ENCODE measurements at places on chromosomes 13 and 19.

- no peak for DNase-seq
Observed at GRCh38 chr19:4357921-4358326, 14.6 kb downstream of the MPND start.

DNA sequence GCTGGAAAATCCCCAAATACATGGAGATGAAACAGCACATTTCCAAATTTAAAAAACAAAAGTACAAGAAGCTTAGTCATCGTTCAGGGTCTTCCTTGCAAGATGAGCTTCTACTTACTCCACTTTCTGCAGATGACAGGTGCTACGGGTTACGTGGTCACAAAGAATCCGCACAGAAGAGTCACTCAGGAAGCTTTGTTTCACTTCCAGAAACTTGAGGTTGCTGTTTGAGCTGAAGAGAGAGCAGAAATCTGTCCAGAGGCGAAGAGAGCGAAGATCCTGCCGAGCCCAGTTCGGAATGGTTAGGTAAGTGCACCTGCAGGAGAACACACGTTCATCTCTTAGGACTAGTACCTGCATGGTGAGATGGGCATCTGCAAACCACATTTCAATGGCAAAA, 9.4 kb downstream of the NLRP7 start:
- DNase-seq, result no peak

DNA sequence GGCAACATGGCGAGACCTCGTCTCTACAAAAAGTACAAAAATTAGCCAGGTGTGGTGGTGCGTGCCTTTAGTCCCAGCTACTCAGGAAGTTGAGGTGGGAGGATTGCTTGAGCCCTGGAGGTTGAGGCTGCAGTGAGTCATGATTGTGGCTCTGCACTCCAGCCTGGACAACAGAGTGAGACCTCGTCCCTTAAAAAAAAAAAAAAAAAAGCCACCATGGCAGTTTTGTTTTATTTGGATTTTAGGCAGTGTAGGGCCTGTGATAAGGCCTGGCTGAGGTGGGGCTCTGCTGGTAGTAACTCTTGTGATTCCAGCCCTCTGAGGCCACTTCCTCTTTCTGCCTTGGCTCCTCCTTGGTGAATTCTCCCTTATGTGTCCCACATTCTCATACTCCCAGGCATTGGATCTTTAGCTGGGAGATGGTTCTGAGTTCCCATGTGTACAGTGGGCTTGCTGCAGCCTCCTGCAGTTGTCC, 39.2 kb downstream of the GATAD2A start:
- peak; percentile 83 for DNase-seq

DNA sequence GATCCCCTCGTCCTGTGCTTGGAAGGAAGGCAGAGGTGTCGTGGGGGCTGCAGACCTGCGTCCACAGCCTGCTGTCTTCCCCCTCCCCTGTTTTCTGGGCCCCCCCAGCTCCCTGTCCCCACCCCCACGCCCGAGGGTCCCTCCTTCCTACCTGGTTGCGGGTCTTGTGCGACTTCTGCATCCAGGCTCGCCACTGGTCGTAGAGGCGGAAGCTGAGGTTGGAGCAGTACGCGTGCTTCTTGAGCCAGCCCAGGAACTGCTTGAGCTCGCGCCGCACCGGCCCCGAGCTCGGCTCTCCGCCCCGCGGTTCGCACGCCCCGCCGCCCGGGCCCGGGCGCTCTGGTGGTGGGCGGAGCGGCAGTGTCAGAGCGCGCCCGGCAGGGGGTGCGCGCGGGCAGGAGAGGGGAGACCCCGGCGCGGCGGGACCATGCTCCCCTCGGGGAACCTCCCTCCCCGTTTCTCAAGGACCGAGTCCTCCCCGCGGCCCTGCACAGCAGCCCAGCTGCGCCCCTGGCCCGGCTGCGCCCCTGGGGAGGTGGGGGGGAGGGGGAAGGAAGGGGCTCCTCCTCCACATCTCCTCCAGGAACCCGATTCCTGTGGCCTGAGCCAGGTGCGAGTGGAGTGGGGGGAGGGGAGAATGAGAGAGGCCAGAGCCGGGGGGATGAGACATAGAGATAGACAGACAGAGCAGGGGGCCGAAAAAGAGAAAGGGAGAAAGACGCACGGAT, 5.7 kb downstream of the REX1BD start:
- DNase-seq, result peak; percentile 60

- no peak for DNase-seq
Observed at GRCh38 chr13:95023405-95023804, 277.8 kb downstream of the ABCC4 start.

GRCh38 chr13:102724923-102725322, 30.1 kb upstream of the METTL21C start:
- DNase-seq, result peak; percentile 45

DNA sequence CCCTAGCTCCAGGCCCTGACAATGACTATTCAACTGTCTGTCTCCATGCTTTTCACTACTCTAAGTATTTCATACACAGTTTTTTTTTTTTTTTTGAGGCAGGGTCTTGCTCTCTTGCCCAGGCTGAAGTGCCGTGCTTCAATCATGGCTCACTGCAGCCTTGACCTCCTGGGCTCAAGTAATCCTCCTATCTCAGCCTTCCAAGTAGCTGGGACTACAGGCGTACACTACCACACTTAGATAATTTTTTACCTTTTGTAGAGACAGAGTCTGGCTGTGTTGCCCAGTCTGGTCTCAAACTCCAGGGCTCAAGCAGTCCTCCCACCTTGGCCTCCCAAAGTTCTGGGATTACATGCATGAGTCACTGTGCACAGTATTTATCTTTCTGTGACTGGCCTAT, 815.4 kb downstream of the DACH1 start:
- no peak for DNase-seq

DNA sequence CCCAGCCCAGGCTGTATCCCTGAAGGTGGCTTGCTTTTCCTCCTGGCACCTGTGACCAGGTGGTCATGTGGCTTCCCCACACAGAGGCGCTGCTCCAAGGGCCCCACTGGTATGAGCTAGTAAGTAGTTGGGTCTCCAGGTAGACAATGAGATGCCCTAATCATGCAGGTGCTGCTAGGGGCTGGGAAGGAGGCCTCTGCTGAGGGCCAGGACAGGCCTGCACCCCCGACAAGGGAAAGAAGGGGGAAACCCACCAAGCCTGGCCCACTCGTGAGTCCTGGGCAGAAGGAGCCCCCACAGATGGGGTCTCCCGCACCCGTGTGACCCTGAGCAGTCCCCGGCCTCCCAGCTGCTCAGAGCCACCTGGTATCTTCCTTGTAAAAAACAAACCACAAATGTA, 13.2 kb downstream of the PEX11G start:
- DNase-seq, result no peak

DNA sequence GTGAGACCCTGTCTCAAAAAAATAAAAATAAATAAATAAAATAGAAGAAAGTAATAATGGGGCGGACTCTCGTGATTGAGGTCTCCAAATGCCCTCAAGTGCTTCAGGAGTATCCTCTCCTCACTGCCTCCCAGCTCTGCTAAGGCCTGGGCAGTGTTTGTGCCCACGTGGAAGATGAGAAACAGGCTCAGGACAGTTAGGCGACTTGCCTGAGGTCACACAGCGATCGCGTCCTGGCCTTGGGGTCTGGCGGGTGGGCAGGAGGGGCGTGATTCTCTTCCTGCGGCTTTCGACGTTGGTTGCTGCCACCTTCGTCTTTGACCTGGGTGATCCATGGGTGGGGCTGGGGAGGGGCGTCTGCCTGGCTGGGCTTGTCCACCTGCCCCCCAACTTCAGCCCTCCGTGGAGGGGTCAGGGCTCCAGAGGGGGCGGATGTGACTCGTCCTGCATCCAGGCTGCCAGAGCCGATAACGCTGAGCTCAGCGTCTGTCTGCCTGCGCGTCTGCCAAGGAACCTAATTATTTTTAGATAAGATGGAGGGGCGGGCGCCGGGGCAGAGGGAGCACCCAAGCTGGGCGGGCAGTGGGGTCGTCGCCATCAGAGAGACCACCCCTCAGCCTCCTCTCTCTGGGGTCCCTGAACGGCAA, 56.9 kb downstream of the NFIC start:
- no peak for DNase-seq

DNA sequence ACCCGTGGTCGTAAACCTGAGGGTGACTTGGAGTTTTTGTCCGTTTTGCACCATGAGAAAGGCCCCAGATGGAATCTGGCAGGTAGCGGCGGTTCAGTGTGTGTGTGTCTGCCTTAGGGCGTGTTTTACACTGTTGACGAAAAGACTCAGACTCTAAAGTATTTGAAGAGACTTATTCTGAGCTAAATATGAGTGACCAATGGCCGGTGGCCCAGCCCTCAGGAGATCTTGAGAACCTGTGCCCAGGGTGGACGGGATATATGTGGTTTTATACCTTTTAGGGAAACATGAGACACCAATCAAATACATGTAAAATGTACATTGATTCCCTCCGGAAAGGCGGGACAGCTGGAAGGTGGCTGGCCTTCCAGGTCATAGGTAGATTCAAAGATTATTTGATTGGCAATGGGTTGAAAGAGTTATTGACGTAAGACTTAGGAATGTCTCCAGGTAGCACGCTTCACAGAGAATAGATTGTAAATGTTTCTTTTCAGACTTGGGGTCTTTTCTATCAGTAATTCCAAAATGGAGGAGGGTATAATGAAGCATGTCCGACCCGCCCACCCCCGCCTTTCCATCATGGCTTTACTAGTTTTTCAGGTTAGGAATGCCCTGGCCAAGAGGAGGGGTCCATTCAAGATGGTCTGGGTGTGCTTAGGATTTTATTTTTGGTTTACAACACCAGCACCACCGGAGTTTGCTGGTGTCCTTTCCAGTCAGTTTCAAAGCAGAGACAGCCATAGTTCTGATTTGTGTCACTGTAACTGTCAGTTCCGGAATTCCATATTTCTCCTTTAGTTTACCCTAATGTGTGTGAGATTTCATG, 1.0 kb upstream of the ZNF529 start:
- peak; percentile 41 for DNase-seq

DNA sequence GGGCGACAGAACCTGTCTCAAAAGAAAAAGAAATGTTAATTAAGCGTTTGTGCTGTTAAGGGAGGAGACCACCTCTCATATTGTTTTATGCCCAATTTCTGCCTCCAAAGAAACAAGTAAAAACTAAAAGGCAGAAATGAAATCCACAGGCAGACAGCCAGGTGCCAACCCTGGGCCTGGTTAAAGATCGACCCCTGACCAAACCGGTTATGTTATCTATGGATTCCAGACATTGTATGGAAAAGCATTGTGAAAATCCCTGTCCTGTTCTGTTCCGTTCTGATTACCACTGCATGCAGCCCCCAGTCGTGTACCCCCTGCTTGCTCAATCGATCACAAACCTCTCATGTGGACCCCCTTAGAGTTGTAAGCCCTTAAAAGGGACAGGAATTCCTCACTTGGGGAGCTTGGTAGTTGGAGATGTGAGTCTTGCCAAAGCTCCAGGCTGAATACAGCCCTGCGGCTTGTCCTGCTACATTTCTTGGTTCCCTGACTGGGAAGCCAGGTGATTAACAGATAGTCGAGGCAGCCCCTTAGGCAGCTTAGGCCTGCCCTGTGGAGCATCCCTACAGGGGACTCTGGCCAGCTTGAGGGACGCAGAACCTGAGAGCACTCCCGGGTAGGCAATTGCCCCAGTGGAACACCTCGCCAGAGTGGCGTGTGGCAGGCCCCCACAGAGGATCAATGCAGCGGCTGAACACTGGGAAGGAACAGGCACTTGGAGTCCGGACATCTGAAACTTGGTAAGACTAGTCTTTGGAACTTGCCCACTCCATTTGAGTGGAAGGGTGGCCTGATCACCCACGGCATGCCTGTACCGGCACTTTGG, 748 bp upstream of the ZNF552 start:
- DNase-seq, result no peak

GRCh38 chr13:22108283-22108942, 437.5 kb downstream of the FGF9 start:
- DNase-seq, result no peak

- DNase-seq, result no peak
Observed at GRCh38 chr13:111919849-111920248, 147.1 kb upstream of the SOX1 start.

GRCh38 chr19:16316506-16316882, 8.1 kb upstream of the KLF2 start:
- DNase-seq, result no peak

DNA sequence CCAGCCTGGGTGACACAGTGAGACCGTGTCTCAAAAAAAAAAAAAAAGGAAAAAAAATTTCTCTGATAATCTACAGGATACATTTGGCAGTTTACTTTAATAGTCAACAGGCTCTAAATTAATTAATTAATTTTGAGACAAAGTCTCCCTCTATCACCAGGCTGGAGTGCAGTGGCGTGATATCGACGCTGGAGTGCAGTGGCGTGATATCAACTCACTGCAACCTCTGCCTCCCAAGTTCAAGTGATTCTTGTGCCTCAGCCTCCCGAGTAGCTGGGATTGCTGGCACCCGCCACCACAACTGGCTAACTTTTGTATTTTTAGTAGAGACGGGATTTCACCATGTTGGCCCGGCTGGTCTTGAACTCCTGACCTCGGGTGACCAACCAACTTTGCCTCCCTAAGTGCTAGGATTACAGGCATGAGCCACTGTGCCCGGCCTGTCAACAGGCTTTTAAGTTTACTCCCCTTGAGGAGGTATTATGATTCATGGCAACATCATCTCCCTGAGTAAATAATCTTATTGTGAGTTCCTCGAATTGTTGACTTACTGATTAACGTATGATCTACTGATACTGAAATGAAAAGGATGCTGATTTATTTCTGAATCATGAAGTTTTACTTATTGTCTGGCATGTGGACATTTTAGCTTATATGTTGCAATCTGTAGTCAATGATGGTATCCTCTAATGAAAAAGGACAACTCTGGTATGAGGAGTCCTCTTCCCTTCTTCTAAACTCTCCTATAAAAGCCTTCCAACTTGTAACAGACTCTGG, 21.3 kb upstream of the MTRF1 start:
- no peak for DNase-seq

DNA sequence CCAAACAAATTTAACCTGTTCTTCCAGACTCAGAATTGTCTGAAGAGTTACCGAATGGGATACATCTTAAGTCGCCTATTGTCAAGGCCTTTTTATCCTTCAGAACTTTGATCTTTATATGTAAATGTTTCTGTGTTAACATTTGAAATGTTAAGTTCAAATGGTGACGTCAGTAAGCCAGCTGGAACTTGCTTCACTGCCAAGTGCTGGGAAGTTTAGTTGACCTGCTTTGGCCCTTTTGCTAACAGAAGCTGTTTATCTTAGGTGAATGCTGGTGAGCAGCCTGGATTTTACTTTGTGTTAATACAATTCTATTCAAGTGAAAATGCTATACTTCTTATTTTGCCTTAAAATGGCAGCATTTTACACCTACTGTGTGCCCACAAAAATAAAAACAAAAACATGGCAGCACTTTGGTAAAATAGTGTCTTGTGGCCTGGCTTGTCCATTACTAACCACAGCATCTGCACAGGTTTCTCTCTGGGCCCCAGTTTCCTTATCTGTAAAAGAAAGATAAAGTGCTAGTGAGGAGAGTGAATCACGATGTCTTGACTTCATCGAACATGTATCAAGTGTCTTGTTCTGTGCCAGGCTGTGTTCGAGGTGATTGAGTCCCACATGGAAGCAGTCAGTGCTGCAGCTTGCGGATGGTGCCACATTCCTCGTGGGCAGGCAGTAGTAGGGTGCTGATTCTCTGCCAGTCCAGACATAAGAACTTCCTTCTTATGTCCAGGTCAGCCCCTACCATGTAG, 2.2 kb downstream of the NAXD start:
- DNase-seq, result peak; percentile 69
